Tibial artery (tissue), 4 donors: ENCODE measurements at places on chromosomes 5 and 9.

DNA sequence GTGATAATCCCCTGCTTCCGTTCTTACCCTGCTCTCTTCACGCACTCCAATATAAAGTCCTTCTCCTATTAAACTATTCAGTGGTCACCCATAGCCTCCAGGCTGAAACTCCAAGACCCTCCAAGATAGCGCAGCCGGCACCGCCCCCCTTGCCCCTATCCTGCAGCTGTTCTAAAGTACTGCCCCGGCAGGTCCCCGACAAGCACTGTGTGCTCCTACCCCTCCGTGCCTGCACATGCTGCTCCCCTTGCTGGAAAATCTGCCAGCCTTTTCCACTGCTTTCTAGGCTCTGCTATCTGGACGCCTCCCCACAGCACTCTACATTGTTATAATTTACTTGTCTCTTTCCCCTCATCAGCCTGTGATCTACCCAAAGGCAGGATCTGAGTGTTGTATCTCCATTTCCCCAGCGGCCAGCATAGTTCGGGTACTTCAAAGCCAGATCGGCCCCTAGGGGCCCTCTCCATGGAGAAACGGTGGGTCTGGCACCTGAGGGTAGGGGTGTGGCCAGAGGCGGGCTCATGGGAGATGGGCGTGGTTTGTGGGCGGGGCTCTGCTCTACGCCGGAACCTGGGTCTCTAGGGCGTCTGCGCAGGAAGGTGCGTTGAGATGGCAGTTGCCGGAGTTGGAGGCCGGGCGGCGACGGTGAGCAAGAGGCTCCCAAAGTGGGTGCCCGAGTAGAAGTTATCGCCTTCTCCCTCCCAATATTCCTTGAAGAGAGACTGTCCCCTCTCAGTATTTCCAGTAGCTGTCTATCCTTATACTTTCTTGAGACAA is 83.5 kb upstream of the RUSC2 start:
- no peak overlapping the region for H3K27ac ChIP-seq
- H3K27me3 ChIP-seq = no peaks in the 10 kb centered on the region
- no peak overlapping the region for H3K4me3 ChIP-seq
- no peak for DNase-seq

DNA sequence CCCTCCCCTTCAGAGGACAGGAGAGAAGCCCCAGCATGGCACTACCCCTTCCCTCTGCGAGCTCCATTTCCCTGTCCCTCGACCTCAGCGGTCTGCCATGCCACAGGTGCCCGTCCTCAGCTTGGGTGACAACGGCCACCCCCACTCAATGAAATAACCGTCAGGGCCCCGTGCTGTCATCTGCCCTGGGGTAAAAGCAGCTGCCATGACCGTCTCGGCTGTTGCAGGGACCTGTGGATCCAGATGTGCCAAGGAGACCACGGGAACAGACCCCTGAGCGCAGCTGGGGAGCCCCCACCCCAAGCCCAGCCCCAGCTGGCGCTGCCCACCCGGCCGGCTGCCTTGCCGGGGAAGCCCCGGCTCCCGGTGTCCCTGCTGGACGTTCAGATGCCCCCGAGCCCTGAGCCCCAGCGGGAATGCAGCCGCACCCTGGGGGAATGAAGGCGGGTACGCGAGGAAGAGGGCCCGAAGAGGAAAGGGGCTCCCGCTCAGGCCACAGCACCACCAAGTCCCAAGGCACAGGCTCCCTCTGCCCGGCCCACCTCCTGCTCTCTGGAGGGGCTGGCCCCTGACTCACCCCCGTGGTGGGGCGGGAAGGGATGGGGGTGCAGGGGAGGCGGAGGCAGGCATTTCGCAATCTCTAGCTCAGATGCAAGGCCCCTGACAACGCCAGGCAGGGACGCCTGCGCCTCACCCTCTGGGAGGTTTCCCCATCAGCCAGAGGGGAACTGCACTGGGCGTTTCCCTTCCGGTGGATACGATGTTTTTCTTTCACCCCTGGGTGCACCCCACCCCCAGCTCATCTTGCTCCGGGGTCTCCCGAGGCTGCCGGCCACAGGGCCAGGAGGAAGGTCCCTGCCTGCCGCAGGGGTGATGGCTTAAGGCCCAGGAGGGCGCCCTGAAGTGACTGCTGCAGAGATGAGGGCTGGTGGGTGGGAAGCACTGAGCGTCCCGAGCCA is 49.2 kb downstream of the NACC2 start:
- no peaks in the 10 kb centered on the region for H3K27me3 ChIP-seq
- H3K4me3 ChIP-seq = no peak overlapping the region
- H3K36me3 ChIP-seq = peaks cover 6% of the 10 kb centered on the region

DNA sequence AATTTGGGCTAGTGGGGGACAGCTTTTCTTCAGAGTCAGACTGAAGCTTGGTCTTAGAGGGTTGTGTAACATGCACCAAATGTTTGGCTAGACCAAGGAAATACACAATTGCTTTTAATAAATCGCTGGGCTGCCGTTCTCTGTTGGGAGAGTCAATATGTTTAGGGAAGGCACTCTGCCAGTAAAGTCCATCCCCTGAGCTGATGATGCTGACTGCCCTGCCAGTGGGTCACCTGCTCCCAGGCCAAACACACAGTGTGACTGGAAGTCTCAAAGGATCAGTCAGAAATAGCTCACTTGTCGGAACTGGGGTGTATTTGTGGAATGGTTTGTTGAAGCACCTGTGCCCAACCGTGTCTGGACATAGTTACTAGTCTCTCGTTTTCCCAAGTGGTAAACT is 17.9 kb upstream of the ZNF474 start:
- no peak overlapping the region for H3K27ac ChIP-seq
- H3K4me3 ChIP-seq = no peak overlapping the region
- DNase-seq = no peak

DNA sequence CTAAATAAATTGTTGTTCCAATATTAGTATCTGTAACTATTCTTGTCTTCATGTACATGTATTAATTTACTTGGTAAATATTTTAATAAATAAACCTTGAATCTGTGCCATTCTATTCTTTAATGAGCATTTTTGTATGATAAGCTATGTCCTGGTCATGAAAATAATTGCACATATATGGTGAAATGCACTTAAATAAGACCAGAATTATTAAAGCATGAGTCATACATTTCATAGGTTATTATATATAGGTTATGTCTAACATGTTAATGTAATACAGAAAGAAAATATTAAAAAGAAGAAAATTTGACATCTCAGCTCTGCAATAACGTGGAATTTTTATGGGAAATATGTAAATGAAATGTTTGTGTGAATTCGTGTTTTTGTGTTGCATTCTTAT is 1168.1 kb downstream of the TAF11L14 start:
- H3K4me1 ChIP-seq = no peaks in the 10 kb centered on the region
- no peak for DNase-seq
- no peak overlapping the region for H3K4me3 ChIP-seq
- H3K36me3 ChIP-seq = no peaks in the 10 kb centered on the region

- H3K36me3 ChIP-seq = no peaks in the 10 kb centered on the region
- H3K4me3 ChIP-seq = no peak overlapping the region
- H3K4me1 ChIP-seq = no peaks in the 10 kb centered on the region
- no peak overlapping the region for H3K27ac ChIP-seq
These were observed 13.6 kb downstream of the TIMD4 start for GRCh38 chr5:156949424-156949823.

DNA sequence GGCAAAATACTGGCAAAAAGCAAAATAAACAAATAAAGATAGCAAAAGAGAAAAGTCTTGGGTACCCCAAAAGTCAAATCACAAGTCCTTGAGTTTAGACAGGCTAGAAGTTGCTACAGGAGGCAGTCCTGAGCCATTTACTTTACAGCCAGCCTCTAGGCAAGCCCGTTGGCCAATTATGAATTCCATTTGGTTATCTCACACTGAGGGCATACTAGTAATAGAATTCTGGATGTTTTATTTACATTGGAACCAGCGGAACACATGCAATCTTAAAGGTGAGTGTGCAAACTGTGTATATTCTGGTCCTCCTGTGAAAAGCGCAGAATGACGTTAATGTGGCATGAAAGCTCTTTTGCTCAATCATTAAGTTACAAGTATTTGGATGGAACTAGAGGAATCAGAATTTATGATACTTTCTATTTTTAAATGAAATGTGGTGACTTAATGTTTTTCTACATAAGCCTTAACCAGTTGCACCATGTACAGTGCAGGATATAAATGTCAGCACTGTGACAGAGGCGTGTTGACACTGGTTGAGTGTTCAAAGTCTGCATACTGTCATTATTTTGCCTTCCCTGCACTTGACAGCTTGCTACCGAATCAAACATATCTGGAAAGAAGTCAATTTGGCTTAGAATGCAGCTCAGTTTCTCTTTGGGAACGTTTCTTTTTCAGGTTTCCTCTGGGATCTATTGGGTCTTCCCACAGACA is 7.9 kb downstream of the GDNF start:
- no peak overlapping the region for H3K27ac ChIP-seq
- H3K4me3 ChIP-seq = no peak overlapping the region
- no peaks in the 10 kb centered on the region for H3K36me3 ChIP-seq
- peaks cover 15% of the 10 kb centered on the region for H3K4me1 ChIP-seq
- DNase-seq = no peak
- H3K27me3 ChIP-seq = no peaks in the 10 kb centered on the region

- no peaks in the 10 kb centered on the region for H3K36me3 ChIP-seq
- H3K27me3 ChIP-seq = no peaks in the 10 kb centered on the region
- no peak for DNase-seq
These were observed 93.1 kb upstream of the TRPC7 start for GRCh38 chr5:136458481-136458880.

- peak overlapping the region; percentile 17 for H3K4me3 ChIP-seq
- peak; percentile 81 for DNase-seq
- no peaks in the 10 kb centered on the region for H3K36me3 ChIP-seq
- peak overlapping the region; percentile 68 for H3K27ac ChIP-seq
- H3K4me1 ChIP-seq = peaks cover 20% of the 10 kb centered on the region
- no peaks in the 10 kb centered on the region for H3K27me3 ChIP-seq
These were observed 138.3 kb downstream of the RFK start for GRCh38 chr9:76255781-76256455.

GRCh38 chr5:25415970-25416369 is 771.2 kb upstream of the CDH10 start:
- no peaks in the 10 kb centered on the region for H3K27me3 ChIP-seq
- H3K4me1 ChIP-seq = no peaks in the 10 kb centered on the region
- no peak for DNase-seq
- no peak overlapping the region for H3K27ac ChIP-seq

DNA sequence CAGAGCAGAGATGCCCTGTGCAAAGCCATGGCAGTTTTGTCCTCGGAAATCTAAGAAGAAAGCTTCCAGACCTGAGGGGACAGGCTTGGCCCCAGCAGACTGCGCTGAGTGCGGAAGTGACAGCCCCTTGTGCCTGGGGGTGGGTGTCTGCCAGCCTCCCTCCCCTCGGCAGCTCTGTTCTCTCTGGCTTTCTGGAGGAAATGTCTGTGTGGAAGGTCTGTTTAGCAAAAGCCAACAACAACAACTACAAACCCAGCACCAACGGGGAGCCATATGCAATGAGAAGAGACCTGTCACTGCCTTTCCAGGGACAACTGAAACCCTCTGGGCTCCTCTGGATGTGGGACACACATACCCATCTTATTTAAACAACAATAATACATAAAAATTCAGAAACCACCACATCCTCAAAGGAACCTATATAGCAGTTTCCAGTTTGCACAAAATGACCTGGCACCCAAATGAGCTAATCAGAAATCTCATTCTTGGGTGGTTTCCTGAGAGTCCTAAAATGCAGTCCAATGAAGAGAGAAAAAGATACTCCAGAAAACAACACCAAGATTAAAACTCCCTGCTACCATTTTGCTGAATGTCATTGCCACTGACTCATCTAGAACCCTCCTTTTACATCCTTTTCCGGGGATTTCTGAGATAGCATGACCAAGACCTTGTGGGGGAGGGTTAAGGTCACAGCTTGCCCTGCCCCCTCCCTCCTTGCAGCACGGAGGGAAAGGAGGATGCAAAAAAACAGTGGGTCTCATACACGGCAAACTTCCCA is 97.7 kb downstream of the AK8 start:
- DNase-seq = no peak
- H3K27me3 ChIP-seq = peaks cover 4% of the 10 kb centered on the region
- H3K4me3 ChIP-seq = no peak overlapping the region
- H3K4me1 ChIP-seq = no peaks in the 10 kb centered on the region

- H3K27me3 ChIP-seq = no peaks in the 10 kb centered on the region
- DNase-seq = no peak
- H3K4me1 ChIP-seq = no peaks in the 10 kb centered on the region
- H3K4me3 ChIP-seq = no peak overlapping the region
- peaks cover 8% of the 10 kb centered on the region for H3K36me3 ChIP-seq
These were observed 27.7 kb downstream of the HMGCR start for GRCh38 chr5:75364571-75365280.

- H3K36me3 ChIP-seq = peaks cover 4% of the 10 kb centered on the region
- H3K4me3 ChIP-seq = no peak overlapping the region
- H3K27me3 ChIP-seq = no peaks in the 10 kb centered on the region
These were observed 29.0 kb downstream of the PSMB7 start for GRCh38 chr9:124386201-124386600.

DNA sequence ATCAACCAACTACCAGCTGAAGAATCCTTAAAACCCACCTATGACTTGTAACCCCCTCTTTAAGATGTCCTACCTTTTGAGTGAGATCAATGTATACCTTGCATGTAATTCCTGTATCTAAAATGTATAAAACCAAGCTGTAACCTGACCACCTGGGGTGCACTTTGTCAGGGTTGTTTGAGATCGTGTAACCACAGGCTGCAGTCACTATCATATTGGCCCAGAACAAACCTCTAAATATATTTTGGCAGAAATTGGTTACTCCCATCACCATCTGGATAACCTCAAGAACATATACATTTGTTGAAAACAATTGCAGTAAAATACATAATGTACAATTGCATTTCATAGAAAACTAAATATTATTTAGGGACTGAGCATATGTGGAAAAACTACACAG is 8.4 kb downstream of the CARNMT1 start:
- no peak overlapping the region for H3K4me3 ChIP-seq
- no peaks in the 10 kb centered on the region for H3K36me3 ChIP-seq
- DNase-seq = no peak
- H3K27ac ChIP-seq = no peak overlapping the region
- H3K4me1 ChIP-seq = no peaks in the 10 kb centered on the region

DNA sequence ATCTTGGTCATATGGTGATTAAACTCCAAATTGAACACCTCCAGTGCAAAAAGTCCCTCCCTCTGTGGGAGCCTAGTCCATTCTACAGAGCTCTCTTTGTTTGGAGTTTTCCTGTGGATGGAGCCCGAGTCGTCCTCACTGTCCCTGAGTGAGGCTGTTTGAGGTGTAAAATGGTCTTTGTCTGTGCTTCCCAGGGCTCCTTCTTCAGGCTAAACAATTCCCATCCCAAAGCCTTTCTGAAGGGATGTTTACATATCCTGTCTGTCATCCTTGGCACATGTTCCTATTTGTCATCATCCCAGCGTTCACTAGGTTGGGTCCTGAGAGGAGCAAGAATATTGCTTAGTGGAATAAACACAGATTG is 68.9 kb downstream of the COL27A1 start:
- no peaks in the 10 kb centered on the region for H3K27me3 ChIP-seq
- no peak for DNase-seq
- no peaks in the 10 kb centered on the region for H3K36me3 ChIP-seq
- H3K4me1 ChIP-seq = peaks cover 17% of the 10 kb centered on the region
- H3K27ac ChIP-seq = no peak overlapping the region

- H3K4me1 ChIP-seq = no peaks in the 10 kb centered on the region
- no peak for DNase-seq
- H3K27ac ChIP-seq = no peak overlapping the region
These were observed 7.3 kb upstream of the BOD1 start for GRCh38 chr5:173623789-173624188.

- no peak for DNase-seq
- no peaks in the 10 kb centered on the region for H3K27me3 ChIP-seq
- no peak overlapping the region for H3K4me3 ChIP-seq
- no peaks in the 10 kb centered on the region for H3K36me3 ChIP-seq
These were observed 31.9 kb upstream of the CEP120 start for GRCh38 chr5:123455095-123455494.

GRCh38 chr5:161847941-161848391 is at the start of gene GABRA1:
Gene GABRA1 (plus strand): TSS chr5:161848120. CDS start chr5:161850811, 2,691 bp downstream.
- peaks cover 3% of the 10 kb centered on the region for H3K4me1 ChIP-seq
- H3K36me3 ChIP-seq = no peaks in the 10 kb centered on the region
- no peaks in the 10 kb centered on the region for H3K27me3 ChIP-seq
- H3K27ac ChIP-seq = no peak within 1 kb of the TSS
- H3K4me3 ChIP-seq = no peak within 1 kb of the TSS
